ENCODE measurements at places on chromosomes 6 and 20. TPM values are rescaled to one million over a fixed set of nuclear protein-coding genes. Genes with fewer than 3 reads are reported as not detected.

GRCh38 chr6:39951716-39952115 lies 17.5 kb upstream of the MOCS1 start:
- no peak for DNase-seq

GRCh38 chr6:84464471-84464870 lies 237.0 kb upstream of the CEP162 start:
- no peak for DNase-seq

DNA sequence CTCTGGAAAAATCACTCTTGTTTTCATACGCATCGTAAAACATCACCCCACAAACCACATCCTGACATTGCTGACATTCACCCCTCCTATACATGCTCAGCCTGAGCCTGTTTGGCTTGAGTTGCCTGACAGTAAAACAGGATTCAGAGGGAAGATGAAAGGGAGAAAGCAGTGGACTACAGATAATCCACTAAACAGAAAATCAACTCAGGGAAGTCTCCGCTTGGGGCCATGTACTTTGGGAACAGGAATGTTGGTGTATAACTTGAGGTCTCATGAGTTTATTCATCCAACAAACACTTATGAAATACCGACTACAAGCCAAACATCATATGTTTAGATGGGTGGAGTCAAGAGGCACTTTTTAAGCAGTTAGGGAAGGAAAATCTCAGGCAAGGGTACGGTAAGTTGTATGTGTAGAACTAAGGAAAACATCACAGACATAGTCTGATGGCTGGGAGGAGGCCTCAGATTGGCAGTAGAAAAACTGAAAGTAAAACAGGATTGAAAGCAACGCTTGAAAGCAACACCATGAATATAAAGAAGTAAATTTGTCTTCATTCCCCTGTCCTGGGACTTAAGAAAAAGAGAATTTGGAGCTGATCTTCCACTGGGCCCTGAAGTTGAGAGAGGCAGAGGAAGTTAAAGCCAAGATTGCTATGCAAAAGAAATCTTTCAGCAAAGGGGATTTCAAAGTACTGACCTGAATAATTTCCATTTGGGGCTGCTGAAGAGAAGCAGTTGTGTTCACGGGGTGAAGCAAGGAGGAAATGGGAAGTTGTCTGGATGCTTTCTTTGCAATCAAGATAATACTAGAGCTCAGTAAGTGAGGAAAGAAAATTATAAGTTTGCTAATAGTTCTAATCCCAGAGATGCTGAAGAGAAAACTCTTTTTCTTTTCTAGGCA lies 28.8 kb downstream of the PDE7B start:
- DNase-seq: no peak

- no peak for DNase-seq
Measured at GRCh38 chr6:396126-396520, 4.6 kb downstream of the IRF4 start.

DNA sequence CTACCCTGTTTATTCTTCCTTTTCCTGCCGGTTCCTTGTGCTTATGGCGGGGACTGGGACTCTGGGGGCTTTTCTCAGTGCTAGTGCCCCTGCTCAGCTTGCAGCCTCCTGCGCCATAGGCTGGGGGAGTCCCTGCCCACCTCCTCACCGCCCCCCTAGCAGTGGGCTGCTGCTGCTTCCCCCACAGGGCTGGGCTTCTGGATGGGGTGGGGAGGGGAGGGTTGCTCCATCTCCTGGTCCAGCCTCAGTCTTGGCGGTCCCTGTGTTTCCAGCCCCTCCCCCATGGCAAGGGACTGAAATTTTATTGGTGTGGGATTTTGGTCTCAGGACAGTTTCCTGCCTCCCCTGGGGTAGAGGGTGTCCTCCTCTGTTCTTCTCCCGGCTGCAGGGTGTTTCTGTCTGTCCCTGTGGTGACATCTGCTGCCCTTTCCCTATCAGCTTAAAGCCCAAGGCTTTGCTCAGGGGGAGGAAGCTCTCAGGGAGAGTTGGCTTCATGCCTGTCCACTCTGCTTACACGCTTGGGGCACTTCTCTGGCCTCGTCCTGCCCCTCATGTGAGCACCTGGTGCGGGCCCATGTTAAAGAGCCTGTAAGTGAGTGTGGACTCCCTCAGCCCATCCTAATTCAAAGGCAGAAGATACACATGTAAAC lies 100.6 kb downstream of the HIVEP1 start:
- DNase-seq: no peak

- DNase-seq: no peak
Measured at GRCh38 chr20:3904857-3905256, 15.7 kb downstream of the PANK2 start.

GRCh38 chr6:55636406-55637102 lies 57.6 kb upstream of the HMGCLL1 start:
- DNase-seq: no peak

GRCh38 chr20:43728686-43729255 lies 2.0 kb upstream of the GTSF1L start:
- no peak for DNase-seq

GRCh38 chr6:16602035-16602434 lies 159.2 kb downstream of the ATXN1 start:
- no peak for DNase-seq

GRCh38 chr6:135281227-135281626 lies 100.1 kb downstream of the MYB start:
- DNase-seq: no peak

- no peak for DNase-seq
Measured at GRCh38 chr20:58007947-58008346, 220.5 kb downstream of the ANKRD60 start.

DNA sequence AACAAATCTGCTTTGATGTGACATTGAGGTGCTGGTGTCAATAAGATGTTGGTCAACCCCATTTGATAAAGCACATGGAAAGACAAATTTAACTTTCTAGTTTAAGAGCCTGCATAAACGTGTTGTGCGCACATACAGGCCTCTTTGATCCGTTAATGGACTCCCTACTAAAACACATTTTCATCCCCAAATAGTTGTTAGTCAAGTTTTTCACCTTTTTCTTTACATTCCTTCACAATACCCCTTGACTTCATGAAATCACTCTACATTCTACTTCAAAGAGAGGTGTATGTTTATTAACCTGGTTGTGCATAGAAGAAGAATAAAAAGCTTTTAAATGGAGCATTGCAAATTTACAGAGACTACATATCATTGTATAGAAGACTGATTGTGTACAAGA lies 180.3 kb downstream of the HDGFL1 start:
- no peak for DNase-seq

- DNase-seq: no peak
Measured at GRCh38 chr6:104633125-104633524, 226.6 kb downstream of the HACE1 start.

GRCh38 chr20:5714261-5715041 lies 35.8 kb upstream of the SHLD1 start:
- peak; percentile 37 for DNase-seq

- no peak for DNase-seq
Measured at GRCh38 chr6:113491376-113491775, 365.8 kb upstream of the MARCKS start.

DNA sequence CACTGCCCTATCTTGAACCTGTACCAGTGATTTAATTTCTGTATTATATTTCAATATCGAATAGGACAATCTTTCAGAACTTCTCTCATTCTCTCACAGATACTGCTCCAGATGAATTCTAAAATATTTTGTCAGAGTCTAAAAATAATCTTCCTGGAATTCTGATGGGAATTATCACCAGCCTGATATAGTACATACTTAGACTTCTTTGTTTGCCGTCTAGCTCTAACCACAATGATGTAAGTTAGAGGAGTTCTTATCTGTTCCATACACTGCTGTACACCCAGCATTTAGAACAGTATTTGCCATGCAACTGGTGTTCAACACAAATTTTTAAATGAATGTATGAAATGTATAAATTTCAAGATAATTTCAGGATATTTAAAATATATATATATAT lies 1.3 kb upstream of the HUS1B start:
- no peak for DNase-seq

DNA sequence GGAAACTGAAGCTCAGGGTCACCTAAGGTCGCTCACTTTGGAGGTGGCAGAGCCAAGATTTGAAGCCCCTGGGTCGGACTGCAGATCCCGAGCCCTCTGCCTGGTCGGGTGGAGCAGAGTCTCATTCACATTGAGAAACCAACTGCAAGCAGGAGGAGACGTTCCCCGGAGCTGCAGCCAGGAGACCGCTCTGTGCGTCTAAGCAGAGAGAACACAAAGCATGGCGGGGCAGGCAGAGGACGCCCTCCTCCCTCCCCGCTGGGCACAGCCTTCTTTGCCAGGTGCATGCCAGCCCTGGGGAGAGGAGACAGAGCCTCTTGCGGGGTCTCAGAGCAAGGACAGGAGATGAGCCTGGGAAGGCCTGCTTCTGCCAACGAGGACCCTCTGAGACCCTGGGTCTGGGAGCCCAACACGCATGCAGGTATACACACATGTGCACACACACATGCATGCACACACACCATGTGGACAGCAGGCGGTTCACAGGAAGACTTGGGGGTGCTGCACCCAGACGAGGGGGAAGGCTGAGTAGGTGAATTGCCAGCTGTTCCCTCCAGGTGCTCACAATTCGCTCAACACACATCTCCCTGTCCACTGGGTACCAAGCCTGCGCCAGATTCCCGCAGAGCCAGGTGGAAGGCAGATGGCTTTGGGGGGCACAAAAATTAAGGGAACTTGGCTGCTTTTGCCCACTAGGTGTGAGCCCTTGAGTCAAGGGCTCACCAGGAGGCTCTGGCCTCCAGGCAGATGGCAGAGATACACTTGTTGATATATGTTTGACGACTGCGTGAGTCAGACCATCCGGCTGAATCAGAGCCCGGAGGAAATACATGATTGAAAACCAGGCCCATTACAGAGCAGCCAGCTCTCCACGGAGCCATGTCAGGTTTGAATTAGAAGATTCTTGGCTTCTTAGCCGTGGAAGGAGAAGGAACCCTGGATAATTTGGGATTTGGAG lies 5.5 kb upstream of the NTSR1 start:
- DNase-seq: no peak

DNA sequence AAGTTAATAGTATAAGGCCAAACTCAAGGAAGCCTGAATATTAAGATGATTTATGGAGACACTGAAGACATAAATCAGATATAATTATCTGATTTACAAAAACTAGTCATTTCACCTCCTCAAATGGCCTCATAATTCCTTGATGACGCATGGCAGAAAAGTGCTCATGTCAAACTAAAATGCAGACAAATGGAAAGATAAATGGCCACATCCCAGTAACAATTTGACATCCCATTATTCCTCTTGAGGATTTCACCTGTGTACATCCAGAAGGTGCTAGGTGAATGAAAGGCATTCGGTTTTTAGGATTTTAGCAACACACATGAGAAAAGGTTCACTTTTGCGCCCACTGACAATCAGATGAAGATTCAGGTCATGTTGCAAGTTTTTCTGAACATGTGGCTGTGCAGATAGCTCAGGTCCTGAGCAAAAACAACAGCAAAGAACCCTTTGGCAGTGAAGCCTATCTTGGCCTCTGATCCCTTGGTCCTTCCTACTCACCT lies 24.2 kb downstream of the SGK1 start:
- no peak for DNase-seq

DNA sequence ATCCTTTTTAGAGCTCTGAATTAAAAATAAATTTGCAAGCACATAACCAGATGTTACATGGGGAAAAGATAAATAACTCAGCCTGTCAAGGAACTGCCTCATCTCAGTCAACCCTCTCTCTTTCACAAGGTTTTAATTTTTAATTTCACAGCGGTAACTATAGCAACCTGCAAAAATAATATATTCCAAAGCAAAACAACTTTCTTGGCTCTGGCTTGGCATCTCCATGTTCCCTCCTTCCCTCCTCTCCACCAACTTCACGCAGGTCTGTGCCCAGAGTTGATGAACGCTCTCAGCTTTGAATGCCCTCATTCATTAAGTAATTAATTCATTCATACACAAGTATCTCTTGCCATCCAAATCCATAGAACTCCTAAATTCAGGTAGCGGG lies 32.5 kb upstream of the SIRPA start:
- DNase-seq: no peak

GRCh38 chr20:61520893-61521460 lies 268.9 kb downstream of the CDH4 start:
- DNase-seq: no peak

DNA sequence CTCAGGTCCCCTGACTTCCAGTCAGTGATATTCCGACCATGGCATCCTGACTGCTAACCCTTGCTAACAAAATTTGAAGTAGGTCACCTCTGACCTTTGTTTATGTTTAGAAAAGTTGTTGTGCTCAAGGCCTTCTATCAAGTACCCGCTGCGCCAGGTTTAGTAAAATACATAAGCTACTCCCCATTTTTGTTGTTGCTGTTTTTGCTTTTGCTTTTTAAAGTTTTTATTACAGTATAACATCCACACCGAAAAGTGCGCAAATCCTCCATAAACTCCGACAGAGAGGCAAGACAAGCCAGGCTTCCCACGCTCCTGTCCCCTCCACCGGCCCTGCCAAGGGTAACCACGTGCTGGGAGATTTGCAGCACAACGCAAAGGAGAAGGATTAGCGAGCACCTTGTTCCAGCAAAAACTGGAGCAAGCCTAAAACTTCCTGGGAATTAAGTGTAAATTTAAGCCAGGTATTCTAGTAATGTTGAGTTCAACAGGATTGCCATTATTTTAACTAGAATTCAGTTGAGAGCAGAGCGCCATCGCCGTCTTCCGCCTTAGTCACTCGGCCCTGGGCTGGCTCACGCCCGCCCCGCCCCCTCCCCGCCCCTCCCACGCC lies 17.8 kb upstream of the HMGN4 start:
- DNase-seq: peak; percentile 74

GRCh38 chr6:15444081-15444731 lies 198.3 kb downstream of the JARID2 start:
- no peak for DNase-seq

BPIFB2 gene
- not detected for polyA plus RNA-seq

KHDC1L gene
- 0.23 TPM for polyA plus RNA-seq

RAET1L gene
- not detected for polyA plus RNA-seq

KCNQ2 gene
- polyA plus RNA-seq: 25.2 TPM

TRDN gene
- polyA plus RNA-seq: 5.0 TPM

C6orf132 gene
- 2.9 TPM for polyA plus RNA-seq

PMEPA1 gene
- 20.7 TPM for polyA plus RNA-seq

CST5 gene
- not detected for polyA plus RNA-seq

AGER gene
- 112 TPM for polyA plus RNA-seq

ENPP3 gene
- polyA plus RNA-seq: 0.81 TPM
